ENCODE measurements at places on chromosomes 11 and 22.
A peak's percentile ranks its signal among the peaks of the same experiment; 100 is the strongest.

GRCh38 chr22:37287550-37287951 lies 5.2 kb downstream of the CYTH4 start:
- no peak for DNase-seq

DNA sequence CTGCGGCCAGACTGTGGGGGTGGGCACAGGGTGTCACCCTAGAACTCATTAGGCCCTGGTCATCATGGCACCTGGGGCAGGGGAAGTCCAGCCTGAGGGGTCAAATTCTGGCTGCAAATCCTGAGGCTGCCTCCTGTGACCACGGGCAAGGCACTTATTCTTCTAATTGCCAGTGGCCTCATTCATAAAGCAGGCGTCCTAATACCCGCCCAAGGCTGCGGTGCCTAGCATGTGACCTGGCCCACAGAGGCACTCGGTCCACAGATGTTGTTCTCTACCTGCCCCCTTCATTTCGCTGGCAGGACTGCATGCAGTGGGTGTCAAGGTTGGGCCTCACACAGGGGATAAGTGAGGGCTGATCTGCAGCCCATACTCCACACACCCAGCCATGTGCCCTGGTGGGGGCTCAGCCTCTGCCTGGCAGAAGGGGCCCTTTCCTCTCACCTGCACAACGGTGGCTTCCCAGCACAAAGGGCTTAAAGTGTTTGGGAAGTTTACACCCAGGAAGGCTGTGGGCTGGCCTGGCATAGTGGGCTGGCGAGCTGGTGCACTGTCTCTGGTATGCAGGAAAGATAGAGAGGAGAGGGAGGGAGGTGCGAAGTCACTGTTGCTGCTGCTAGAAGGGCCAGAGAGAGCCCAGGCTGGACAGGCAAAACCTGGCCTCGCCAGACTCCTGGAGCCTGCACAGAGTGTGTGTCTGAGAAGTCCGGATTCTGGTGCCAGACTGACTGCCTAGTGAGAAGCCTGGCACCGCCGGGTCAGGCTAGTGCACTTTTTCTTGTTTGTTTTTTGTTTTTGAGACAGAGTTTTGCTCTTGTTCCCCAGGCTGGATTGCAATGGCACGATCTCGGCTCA lies 3.2 kb downstream of the MPST start:
- DNase-seq: no peak

DNA sequence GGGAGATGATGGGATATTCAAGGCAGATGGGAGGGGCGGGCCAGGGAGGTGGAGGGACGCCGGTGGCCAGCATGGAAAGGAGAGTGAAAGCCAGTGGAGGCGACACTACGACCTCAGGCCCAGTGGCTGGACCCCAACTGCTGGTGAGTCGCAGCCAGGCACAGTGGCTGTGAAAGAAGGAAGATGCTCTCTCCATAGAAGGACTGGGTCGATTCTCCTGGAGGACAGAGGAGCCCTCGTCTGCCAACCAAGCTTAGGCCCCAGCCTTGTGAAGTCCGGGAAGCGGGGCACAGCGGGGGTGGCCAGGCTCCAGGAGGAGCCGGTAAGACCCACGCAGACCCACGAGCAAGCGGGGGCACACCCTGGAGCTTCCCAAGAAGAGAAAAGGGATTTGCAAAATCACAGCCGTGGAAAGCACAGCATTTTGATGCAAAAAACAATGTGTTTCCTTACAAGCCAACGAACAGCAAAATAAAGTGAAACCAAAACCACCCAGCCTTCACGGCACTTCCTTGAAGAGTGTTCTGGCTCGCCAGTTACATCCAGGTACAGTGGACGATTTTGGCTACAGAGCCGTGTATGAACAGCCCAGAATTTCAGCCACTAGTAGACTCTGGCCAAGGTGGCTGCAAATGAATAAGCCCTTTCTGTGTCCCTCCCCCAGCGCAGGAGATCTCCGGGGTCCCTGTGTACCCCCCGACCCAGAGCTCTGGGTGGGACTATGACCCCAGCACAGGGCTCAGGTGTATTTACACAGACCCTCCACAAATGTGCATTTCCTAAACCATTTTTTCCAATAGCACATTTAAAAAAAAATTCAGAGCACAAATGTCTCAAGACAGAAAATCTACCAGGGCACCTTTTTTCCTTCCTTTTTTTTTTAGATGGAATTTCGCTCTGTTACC lies 96.9 kb downstream of the TRMU start:
- no peak for DNase-seq

DNA sequence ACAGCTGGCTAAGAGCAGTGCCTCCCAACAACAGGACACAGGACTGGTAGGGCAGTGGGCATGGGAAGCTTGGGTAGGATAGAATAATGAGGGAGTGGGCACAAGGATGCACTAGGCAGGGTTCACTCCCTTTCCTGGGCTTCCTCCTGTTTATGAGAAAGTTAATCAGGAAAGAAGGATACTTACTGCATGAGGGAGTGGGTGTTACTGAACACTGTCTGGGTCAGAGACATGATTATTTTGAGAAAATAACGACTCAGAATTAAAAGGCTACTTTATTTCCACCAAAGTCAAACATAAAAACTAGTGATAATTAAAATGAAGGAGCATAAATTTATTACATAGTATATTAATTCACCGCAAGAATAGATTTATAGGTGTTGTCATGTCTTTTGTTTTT lies 35.8 kb downstream of the NCAM1 start:
- no peak for DNase-seq

GRCh38 chr11:13782390-13783075 lies 114.1 kb downstream of the FAR1 start:
- no peak for DNase-seq

DNA sequence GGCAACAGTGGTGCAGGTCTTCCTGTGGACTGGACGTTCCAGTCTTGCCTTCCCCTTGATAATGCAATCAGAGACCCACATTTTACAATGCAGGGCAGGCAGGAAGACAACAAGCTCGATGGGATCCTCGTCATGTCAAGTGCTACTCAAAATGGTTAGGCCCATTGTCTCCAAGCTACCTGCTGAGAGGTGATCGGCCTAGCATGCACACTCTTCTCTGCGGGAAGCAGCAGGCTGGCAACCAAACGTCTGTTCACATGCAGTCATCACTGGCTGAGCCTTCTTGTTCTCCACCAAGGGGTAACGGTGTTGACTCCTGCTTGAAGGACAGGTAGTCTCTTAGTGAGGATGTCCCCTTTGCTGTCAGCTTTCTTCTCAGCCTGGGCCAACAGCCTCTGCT lies 25.5 kb upstream of the CD82 start:
- DNase-seq: no peak

GRCh38 chr11:92249156-92249753 lies 24.6 kb downstream of the FAT3 start:
- DNase-seq: no peak

DNA sequence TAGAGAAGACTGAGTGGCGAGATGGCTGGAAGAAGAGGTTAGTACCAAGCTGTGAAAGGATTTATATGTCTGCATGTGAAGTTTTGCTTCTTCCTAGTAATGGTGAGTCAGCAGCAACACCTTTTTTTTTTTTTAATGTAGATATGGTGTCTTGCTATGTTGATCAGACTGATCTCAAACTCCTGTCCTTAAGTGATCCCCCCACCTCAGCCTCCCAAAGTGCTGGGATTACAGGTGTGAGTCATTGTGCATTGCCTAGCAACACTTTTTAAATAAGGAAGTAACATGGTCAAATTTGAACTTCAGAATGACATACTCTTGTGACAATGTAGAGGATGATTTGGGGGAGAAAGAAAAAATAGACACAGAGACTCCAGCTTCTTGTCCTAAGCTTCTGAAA lies 6.5 kb upstream of the CSTPP1 start:
- no peak for DNase-seq

GRCh38 chr11:70703141-70704064 lies 305.1 kb downstream of the CTTN start:
- no peak for DNase-seq

DNA sequence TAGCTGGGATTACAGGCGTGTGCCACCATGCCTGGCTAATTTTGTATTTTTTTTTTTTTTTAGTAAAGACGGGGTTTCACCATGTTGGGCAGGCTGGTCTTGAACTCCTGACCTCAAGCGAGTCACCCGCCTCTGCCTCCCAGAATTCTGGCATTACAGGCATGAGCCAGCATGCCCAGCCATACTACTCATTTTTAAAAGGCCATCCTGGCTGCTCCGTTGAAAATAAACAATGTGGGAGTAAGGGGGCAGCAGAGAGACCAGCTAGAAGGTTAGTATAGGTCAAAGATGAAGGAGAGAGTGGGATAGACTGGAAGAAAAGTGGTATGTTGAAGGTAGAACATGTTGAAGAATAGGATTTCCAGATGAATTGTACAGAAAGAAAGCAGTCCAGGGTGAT lies 17.6 kb upstream of the LIN7C start:
- DNase-seq: peak; percentile 35

DNA sequence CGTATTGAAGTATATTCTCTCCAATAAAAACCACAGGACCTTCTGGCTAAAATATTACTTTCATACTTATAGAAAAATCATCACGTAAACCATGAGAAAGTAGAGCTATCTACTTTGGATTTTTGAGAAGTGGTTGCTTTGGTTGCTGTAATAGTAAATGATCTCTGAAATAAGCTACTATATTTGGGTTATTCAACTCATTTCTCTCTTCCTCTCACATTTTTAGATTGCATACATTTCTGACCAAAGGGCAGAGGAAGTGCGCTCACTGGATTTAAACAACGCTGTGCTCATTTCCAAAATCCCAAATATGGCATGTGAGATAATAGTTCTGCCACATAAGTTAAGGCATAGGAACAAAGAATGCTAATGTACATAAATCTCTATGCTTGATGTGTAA lies 357.0 kb downstream of the LRRC4C start:
- DNase-seq: no peak

DNA sequence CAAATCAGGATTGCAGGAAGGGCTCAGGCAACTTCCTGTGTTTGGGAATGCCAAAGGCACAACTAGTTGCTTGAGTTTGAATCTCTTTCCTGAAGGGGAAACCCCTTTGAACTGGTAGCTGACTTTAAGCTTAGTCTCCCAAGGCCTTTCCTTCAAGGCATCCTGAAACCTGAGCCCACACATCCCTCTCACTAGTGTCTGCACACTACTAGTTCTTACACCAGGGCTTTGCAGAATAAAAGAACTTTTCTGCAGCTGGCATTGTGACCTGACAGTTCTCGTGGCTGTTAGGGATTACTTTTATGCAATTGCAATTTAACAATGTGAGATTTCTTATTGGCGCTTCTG lies 95.4 kb downstream of the EXT2 start:
- DNase-seq: no peak

GRCh38 chr11:27717801-27718229 lies 17.6 kb upstream of the BDNF start:
- DNase-seq: no peak

DNA sequence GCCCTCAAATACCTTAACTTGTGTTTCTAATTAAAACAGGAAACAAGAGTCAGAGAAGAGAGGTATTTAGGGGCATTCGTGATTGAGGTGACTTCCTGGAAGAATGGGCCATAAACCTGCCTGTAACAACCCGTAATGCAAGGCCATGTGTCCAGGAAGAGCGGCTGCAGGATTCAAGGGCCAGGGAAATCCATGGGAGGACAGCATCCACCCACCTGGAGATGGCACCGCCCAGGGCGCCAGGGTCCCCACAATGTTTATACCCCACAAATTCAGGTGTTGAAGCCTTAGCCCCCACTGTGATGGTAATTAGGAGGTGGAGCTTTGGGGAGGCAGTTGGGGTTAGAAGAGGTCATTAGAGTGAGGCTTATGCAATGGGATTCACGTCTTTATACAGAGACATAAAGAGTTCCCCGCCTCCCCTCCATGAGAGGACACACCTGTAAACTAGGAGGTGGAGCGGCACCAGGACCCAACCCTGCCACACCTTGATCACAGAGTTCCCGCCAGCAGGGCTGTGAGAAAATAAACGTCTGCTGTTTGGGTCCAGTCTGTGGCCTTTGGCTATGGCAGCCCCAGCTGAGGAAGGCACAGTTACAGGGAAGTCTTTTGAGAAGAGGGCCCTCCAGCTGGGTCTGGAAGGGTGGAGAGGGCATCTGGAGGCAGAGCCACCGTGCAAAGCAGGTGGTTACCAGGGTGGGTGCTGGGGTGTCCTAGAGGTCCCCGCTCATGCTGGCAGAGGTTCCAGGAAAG lies 1394.3 kb downstream of the TBC1D22A start:
- DNase-seq: no peak

DNA sequence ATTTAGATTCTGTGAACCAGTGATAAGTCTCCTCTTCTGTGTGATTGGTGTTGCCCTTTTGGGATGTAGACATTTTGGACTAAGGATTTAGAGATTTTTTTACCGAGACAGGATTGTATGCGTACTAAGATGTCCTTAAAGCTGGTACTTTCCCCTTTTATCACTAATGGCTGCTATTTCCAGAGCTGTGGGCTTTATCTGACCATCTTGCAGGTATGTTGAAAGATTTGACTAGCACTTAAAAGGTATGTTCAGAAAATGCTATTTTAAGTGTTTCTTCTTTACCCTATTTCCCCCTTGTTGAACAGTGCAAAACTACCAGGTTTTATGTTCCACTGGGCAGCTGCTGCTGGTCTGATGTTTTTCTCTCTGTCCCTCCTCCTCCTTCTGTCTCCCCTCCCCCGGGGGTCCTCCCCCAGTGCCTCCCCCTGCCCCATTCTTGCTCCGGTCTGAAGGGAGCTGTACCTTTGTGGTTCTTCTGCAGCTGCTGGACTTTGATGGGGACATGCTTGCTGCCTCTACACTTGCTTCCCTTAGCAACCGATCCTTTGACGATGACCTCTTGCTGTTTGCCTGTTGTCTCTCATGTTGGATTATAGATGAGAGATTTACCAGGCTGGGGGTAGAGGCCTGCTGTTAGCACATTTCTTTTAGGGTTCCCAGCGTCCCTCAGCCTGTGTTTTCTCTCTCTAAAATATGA lies 59.6 kb downstream of the ZNRF3 start:
- no peak for DNase-seq

DNA sequence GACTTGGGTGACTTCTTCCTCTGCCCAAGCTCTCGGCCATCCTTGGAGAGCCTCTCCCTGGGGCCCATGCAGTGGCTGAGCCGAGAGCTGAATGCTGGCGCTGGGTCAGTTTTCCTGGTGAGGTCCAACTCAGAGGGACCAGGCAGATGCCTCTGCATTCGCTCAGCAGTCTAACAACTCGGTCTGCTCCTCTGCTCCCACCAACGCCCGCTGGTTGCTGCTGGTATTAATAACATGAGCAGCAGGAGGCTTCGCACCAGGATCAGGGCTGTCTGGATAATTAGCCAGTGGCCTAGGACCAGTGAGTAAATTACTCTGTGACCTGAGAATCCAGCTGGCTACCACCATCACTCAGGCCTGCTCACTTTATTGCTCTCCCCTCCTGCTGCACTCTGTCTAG lies 77.7 kb upstream of the FAM181B start:
- DNase-seq: no peak

GRCh38 chr11:3206156-3206921 lies 12.3 kb downstream of the MRGPRG start:
- DNase-seq: no peak

- DNase-seq: peak; percentile 57
Measured at GRCh38 chr11:112321501-112322172, 61.0 kb upstream of the PLET1 start.

GRCh38 chr22:23168391-23169042 lies 11.8 kb upstream of the BCR start:
- no peak for DNase-seq

DNA sequence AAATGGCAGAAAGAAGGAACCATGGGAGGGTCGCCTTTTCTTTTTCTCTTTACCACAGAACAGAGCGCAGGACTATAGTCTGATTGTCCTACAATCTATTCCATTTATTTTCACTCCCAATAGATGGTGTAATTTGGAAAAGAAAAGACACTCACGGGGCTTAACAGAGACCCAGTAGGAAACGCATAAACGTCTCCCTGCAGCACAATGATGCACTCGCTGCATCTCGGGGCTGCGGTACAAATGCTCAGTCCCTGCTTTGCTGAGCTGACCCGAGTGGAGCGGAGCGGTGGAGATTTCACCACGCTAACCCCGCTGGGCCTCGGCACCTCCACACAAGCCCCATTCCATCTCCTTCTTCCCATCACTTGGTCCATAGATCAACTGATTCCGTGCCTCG lies 1.5 kb downstream of the FEZ1 start:
- DNase-seq: no peak
